ENCODE measurements at places on chromosomes 4 and X.
A peak's percentile ranks its signal among the peaks of the same experiment; 100 is the strongest.

GRCh38 chrX:115591420-115591819, 30.4 kb downstream of the PLS3 start:
- DNase-seq: no peak

DNA sequence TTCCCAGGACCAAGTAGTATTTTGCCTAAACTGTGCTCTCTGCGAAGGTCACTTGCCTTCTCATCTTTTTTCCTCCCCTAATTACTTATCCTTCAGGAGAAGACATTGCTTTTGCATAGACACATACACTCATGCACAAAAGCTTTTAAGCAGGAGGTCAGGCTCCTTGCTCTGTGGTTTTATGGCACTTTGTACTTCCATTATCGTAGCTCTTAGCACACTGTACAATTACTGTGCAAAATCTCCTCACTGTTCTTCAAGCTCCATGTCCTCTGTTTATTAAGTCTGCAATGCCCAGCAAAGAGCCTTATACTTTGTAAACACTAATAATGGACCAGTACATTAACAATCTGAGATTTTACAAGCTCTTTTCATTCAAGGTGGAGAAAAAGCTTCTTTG, 188.4 kb upstream of the GNPDA2 start:
- DNase-seq: no peak

- no peak for DNase-seq
Measured at GRCh38 chr4:95018785-95019184, 261.0 kb downstream of the BMPR1B start.

GRCh38 chr4:123804196-123804721, 407.7 kb downstream of the SPRY1 start:
- no peak for DNase-seq

DNA sequence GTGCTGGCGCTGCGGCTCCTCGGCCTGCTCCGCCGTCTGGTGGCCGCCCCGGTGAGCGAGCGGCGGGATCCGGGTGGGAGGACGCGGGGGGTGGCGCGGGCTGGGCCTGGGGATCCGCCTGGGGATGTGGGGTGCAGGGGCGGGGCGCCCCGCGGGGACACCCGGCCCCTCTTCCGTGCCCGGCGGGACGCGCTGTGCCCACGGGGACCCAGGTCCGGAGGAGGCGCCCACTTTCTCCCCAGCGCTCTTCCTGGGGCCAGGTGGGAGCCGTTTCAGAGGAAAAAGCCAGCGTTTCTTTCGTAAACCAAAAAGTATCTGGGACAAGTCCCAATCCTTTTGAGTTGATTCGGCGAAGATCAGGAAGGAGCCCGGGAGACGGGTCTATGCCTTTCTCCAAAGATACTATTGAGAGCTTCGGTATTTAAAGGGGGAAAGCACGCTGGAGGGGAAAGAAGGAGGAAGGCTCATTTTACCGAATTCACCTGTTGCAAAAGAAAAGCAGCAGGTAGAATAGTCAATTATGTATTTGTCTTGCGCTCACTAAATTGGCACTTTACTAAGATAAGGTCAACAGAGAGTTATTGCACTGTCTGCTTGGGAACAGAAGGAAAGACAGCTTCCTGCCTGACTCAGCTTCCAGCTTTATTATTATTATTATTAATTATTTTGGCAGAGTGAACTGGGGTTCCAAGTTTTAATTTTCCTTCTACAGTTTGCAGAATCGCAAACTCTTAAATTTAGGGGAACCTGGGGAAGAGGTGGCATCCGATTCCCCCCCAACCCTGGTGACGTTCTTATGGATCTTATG, 81.5 kb upstream of the CD99 start:
- no peak for DNase-seq

DNA sequence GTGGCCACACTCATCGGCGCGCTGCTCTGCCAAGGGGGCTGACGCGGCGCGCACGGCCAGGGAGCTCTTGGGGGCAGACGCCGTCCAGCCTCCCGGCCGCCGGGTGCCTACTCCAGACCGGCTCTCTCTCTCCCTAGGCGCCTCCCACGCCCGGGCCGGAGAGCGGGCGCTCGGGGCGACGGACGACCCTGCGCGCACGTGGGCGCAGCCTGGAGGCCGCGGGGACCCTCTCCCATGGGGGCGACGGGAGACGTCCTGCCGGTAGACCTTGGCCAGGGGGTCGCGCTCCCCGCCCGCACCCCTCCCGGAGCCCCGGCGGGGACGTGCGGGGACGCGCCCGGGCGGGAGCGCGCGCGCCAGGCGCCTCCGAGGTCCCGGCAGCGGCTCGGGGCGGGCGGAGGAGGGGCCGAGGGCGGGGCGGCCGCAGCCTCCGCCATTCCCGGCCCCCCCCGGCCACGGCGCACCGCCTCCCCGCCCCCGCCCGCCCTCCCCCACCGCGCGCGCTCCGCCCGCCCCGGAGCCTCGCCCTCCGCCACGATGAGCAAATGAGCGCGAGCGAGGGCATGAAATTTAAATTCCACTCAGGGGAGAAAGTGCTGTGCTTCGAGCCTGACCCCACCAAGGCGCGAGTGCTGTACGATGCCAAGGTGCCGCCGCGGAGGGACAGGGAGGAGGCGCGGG, at the start of gene MSL3:
MSL3 (plus strand) TSS at position 519 of the 681 bp plus-strand sequence; CDS start at position 546, 27 bp downstream.
- DNase-seq: no peak

- no peak for DNase-seq
Measured at GRCh38 chr4:47287735-47288134, 175.8 kb downstream of the COMMD8 start.

DNA sequence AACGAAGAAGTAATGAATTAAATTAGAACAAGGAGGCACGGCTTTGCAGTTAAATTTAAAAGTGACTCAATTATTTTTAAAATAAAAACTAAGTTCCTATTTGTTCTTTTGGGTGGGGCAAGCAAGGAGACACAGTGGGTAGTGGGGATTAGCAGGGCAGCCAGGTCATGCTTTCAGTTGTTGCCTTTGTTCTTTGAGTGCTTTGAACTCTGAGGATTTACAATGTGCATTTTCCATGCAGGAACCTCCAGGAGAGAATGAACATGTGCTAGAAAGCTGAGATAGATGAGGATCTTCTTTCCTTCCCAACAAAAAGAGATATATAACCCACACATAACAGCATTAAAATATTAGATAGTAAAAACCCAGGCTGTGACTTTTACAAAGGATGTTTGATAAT, 420.4 kb upstream of the CTSO start:
- no peak for DNase-seq

GRCh38 chrX:74449322-74449936, 28.1 kb downstream of the SLC16A2 start:
- DNase-seq: peak; percentile 0

DNA sequence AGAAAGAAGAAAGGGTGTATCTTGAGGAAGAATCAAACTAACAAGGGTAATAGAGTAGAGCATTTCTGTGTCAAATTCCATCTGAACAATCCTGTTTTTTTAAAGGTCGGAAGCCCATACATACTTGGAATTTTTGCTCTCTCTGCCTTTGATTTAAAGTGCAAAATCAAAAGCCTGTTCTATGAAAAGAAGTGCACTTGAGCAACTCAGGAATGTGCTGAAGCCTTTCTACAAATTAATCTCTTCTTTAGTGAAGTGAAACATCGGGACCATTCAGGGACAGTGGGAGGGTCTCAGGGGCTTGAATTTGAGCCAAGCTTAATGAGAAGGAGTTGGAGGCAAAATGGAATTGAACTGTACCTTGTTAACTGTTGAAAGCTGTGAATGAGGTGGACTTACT, 1008.5 kb upstream of the LCORL start:
- no peak for DNase-seq

DNA sequence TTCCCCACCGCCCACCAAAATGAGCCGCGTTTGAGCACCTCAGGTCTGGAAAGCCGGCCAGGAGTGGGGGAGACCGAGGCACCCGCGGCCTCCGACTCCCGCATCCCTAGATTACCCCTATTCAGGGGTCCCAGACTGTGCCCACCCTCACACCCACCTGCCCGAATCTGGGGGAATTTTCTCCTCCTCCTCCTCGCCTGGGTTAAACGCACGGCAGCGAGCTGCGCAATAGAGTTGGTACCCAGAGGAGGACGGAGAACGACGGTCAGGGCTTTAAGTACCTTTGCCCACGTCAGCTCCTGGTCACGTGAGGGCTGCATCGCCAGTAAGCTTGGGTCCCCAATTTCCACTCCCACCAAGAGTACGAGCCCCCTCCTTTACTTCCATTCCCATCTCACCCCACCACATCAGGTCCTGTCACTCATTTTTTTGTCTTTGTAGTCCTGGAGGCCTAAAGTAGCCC, at the start of gene ARMCX2:
ARMCX2 (minus strand) TSS at position 250 of the 463 bp plus-strand sequence. CDS start 2,262 bp downstream, outside the sequence.
- no peak for DNase-seq

DNA sequence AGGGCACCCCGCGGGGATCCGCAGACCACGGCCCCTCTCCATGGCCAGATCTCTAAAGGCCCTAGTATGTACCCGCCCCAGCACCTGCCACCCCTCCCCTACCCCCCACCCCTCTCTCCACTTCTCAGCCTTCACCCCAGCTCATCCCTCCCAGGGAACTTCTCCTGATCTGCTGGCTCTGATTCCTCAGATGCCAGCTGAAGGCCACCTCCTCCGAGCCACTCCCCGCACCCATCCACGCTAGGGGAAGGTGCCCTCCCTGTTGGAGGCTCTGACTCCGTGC, 11.9 kb downstream of the PSAPL1 start:
- no peak for DNase-seq

GRCh38 chr4:76851375-76851774, 46.6 kb downstream of the SOWAHB start:
- no peak for DNase-seq

GRCh38 chr4:96044971-96045370, 205.1 kb downstream of the PDHA2 start:
- DNase-seq: no peak

DNA sequence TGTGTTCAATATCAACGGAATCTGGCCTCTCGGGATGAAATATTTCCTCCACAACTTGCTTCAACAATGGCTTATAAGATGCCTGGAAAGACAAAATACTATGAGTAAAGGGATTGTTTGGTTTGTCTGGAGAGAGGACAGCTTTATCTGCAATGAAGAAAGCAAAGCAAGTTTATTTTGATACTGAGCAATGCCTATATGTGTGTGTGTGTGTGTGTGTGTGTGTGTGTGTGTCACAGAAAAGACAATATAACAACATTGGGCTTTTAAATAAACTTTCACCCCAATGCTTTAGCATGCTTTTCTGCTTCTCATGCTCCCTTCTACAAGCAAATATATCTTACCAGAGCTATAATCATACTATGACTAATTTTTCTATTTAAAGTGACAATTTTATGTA, 45.4 kb downstream of the RASL11B start:
- DNase-seq: no peak

GRCh38 chr4:30553706-30554105, 166.5 kb upstream of the PCDH7 start:
- no peak for DNase-seq

DNA sequence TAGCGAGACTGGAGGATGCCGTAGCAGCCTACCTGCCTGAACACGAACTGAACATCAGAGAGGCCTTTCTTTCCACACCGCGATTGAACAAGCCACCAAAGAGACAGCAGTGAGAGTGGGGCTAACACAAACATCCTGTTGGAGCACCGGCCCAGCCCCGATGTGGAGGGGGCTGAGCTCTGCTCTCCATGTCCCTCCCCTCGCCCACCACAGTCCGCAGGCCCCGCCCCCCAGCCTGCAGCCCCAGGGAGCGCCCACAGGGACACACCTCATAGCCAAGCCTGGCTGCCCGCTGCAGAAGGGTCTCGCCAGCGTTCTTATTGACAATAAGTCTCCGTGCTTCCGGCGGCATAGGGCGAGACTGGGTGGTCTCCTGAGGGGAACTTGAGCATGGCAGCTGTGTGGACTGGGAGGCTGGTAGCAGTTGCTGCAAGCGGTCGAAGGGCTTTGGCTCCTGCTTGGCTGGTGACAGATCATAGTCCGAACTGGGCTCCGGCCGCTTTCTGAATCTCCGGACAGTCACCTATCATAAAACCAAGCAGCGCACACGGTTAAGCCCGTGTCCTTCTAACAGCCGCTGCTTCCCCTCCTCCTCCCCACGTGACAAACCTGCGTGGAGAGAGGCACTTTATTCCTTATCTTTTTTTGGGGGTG, 35.8 kb downstream of the BCOR start:
- DNase-seq: no peak

- DNase-seq: no peak
Measured at GRCh38 chr4:155543126-155543765, 123.4 kb upstream of the GUCY1A1 start.

DNA sequence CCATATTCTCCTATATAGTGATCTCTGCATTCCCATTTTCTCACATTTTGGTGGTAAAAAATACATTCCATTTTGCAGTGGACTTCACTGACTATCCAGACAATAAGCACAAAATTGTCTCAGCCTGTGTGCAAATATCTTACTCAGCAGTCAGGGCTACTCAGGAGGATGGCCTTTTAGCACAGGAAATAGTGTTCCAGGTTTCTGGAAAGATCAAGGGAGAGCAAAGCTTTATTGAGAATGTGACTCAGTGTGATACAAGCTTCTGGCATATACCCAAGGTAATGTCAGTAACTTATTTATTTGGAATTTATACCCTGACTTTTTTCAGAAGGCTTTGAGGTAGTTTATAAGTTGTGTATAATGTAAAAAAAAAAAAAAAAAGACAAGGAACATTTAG, 233.4 kb downstream of the TEX13A start:
- no peak for DNase-seq

DNA sequence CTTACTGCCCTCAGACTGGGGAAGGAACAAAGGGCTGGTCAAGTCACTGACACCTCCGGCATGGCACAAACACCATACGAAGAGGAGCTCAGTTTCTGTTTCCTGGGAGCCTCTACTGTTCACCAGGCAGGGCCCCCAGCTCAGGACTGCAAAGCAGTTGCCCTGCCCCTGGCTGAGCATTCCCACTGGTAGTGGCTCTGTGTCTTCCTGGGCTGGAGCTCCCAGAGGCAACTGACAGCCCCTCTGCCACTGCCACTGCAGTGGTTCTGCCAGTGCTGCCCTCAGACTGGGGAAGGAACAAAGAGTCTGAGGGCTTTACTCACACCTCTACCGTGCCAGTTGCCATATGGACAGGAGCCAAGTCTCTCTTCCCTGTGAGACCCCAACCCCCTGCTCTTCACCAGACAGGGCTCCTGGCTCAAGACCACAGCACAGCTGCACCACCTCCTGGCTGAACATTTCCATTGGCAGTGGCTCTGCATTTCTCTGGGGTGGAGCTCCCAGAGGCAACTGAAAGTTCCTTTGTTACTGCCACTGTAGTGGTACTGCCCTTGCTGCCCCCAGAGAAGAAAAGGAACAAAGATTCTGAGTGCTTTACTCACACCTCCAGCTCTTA, 67.9 kb downstream of the SMARCA5 start:
- no peak for DNase-seq

DNA sequence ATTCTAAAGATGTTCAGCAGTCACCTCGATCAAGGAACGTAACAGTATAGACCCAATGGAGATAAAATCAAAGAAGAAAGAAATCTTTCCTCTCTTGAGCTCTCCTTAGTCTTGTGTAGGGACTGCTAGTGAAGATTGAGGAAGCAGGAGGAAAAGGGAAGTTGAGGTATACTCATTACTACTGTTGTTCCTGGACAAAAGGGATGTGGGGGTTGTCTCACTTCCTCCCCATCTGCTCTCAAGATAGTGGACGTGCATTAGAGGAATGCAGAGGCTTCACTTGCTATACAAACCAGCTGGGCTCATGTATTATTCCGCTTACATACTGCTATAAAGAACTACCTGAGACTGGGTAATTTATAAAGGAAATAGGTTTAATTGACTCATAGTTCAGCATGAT, 208.9 kb upstream of the ARHGEF9 start:
- DNase-seq: no peak
